ENCODE measurements at places on chromosomes 2 and 18.

DNA sequence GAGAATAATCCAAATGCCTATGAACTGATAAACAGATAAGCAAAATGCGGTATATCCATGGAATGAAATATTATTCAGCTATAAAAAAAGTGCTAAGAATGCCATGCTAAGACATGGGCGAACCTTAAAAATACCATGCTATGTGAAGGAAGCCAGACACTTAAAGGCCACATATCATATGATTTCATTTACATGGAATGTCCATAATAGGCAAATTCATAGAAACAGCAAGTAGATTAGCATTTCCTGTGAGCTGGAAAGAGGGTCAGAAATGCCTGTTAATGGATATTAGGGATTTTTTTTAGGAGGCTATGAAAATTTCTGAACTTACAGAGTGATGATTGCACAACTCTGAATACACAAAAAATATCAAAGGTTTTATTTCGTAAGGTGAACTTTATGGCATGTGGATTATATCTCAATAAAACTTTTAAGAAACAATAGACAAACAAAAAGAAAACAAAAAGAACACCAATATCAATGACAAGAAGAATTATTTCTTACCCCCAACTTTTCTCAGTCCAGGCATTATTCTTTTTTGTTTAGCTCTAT, 1207.7 kb downstream of the SUCLG1 start:
- no peak for DNase-seq

GRCh38 chr2:28318023-28318422, 74.6 kb upstream of the FOSL2 start:
- no peak for DNase-seq

GRCh38 chr2:115460008-115460407, 1017.6 kb downstream of the DPP10 start:
- no peak for DNase-seq

- no peak for DNase-seq
These were observed 571 bp downstream of the EEF1B2 start for GRCh38 chr2:206160125-206160806.

GRCh38 chr2:172097557-172098131, 5.1 kb downstream of the DLX2 start:
- DNase-seq, result no peak

- no peak for DNase-seq
These were observed 111.8 kb downstream of the EHBP1 start for GRCh38 chr2:62817348-62817747.

DNA sequence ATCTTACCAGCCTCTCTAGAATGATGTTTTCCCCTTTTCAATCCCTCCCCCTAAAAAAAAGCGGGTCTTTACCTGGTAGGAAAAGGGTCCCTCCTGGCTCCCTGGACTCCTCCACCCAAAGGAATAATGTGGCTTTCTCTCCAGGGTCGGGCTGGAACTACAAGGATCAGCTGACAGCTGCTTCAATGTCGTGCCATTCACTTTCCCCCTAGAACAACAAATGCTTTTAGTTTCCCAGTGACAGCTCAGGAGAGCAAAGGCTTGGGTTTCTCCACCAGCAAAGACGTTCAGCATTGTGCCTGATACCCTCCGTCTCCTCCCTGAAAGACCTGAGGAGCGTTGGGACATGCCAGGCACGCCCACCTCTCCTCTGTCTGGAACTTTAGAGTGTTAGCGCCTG, 173.8 kb upstream of the SIX3 start:
- no peak for DNase-seq

GRCh38 chr2:217193431-217194340, 333.8 kb upstream of the TNP1 start:
- DNase-seq, result no peak

GRCh38 chr18:79801217-79801616, 3.5 kb downstream of the KCNG2 start:
- no peak for DNase-seq

DNA sequence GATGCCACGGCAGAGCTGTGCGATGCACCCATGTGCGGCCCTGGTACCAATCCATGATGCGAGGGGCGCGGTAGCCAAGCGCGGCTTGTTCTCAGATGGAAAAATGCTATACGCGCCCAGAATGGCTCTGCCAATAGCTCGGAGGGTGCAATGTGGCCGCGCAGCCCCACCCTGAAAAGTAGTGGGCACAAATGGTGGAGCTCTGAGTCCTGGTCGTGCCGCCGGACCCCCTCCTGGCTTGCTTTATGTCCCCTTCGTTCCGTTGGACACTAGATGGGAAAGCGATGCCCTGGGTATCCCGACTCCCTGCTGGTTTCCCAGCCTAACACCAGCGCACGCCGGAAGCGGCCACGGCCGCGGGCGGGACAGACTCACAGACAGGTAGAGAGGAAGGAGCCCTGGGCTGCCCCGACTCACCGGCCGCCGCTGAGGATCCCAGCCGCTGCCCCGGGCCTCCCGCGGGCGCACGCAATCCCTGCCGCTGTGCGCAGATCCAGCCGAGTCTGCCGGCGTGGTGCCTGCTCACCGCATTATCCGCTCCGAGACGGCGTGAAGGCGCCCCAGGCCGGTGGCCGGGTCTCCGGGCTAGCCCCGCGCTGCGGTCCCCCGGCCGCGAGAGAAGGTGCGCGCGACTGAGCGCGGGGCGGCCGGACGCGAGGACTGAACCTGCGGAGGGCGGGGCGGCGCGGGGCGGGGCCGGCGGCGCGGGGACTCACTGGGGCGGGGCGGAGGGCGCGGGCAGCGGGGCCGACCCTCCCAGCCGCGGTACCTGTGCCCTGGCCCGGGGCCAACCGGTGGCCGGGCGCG, at the start of gene CDC42EP3:
TSS of gene CDC42EP3 (minus strand) at position 634 of the 807 bp plus-strand sequence. CDS start 25,055 bp downstream, outside the sequence.
- no peak for DNase-seq

GRCh38 chr18:50935493-50936191, 32.2 kb upstream of the ELAC1 start:
- DNase-seq, result no peak

- DNase-seq, result peak; percentile 32
These were observed 364.4 kb downstream of the ZNF521 start for GRCh38 chr18:24987303-24988252.

- no peak for DNase-seq
These were observed 232.9 kb downstream of the RBM43 start for GRCh38 chr2:151028691-151029176.

- no peak for DNase-seq
These were observed 275.7 kb upstream of the FN1 start for GRCh38 chr2:215711471-215712034.

DNA sequence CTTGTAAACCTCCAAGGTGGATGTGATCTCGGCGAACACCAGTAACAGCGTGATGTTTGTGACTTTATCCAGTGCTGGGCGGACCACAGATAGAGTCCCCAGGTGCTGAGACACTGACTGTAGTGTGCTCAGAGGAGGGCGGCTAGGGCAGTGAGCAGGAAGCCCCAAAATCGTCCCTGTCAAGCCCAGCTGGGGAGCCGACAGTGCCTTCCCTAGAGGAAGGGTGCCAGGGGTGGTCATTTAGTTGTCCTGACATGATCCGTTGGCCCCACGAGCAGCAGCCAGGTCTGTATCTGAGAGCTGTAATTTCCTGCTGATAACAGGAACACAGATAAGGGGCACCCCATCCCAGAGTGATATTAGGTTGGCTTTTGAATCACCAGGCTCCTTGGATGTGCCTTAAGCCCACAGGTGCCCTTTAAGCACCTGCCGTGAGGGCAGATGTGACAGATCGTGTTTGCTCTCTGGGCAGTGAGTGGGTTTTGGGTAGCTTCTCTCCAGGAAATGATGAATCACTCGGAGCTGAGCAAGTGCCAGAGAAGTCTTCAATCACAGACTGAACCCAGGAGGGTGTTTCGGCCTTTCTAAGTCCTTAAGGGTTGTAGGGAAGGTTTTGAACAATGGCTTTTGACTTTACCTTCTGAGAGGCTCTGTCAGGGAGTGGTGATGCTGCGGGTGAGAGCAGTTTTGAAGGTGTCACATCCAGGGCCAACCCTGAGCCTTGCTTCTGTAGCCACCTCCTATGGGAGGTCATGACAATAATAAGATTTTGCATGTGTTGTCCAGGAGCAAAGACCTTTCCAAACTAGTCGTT, 7.7 kb downstream of the LPIN1 start:
- no peak for DNase-seq

GRCh38 chr2:219368690-219369191, 19.0 kb downstream of the DNPEP start:
- DNase-seq, result peak; percentile 71

DNA sequence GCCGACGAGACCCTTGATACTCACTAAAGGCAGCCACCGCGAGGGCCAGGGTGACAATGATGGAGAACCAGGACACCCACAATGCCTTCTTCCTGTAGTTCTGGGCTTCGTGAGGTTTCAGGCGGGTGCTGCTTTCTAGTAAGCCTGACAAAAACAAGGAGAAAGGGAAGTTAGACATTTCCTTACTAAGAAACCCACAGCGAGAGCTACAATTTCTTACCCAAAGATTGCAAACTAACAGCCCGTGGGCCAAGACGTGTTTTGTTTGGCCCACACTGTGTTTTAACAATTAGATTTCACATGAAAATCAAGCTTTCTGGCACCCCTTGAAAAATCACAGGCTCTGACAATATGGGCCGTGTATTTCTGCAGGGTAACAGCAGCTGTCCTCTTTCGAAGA, 5.6 kb downstream of the TMEM163 start:
- DNase-seq, result no peak

- no peak for DNase-seq
These were observed 191.0 kb upstream of the FN1 start for GRCh38 chr2:215626812-215627281.

DNA sequence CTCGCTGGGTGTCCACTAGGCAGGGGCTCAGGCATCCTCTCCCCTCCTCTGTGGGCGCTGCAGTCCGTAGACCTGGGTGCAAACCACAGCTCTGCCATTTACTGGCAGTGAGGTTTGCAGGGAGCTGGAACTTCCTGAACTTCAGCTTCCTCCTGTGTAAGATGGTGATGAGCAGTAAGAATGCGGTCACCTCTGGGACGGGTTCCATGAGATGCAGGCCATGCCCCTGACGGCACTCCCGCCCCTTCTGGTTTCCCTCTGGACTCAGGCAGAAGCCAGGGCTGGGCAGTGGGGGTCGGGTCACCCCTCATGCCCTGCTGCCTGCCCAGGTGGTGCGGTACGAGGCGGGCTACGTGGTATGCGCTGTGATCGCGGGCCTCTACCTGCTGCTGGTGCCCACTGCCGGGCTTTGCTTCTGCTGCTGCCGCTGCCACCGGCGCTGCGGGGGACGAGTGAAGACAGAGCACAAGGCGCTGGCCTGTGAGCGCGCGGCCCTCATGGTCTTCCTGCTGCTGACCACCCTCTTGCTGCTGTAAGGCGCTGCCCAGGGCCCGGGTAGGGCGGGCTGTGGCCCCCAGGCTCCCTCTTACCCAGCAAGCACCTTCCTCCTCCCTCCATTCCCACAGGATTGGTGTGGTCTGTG, 1.5 kb downstream of the PROM2 start:
- DNase-seq, result no peak

- DNase-seq, result no peak
These were observed 159.2 kb upstream of the ID2 start for GRCh38 chr2:8522687-8523086.

GRCh38 chr2:113240915-113241911, 37.5 kb downstream of the PAX8 start:
- peak; percentile 93 for DNase-seq

DNA sequence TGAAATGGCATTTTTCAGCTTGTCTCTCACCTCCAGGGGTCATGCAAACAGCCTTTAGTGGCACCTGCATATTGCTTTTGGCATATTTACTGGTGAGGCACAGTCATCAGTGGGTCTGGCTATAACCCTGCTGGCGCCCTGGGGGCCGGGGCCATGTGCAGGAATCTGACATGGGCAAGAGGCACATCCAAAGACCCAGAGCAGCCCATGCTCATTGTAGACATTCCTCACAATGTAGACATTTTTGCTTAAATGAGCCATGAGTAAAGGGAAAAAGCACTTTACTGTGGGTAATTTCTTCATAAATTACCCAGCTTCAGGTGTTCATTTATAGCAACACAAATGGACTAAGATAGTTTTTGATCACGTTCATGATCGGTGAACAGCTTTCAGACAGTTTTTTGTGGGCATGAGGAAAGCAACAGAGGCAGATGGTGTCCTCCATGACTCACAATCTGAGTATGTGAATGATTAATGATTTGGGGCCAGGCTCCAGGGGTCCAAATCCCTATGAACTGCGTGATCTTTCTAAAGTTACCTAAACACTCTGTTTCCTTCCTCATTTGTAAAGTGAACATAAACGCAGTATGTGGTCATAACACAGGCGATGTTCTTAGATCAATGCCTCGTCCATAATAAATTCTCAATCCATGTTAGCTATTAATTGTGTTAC, 85.8 kb downstream of the LIPG start:
- no peak for DNase-seq

- no peak for DNase-seq
These were observed 84.9 kb upstream of the MRPS9 start for GRCh38 chr2:104952976-104953375.

- DNase-seq, result no peak
These were observed 38.6 kb downstream of the RAMP1 start for GRCh38 chr2:237898057-237898414.

GRCh38 chr2:213238753-213239495, 45.3 kb upstream of the SPAG16 start:
- DNase-seq, result peak; percentile 36

DNA sequence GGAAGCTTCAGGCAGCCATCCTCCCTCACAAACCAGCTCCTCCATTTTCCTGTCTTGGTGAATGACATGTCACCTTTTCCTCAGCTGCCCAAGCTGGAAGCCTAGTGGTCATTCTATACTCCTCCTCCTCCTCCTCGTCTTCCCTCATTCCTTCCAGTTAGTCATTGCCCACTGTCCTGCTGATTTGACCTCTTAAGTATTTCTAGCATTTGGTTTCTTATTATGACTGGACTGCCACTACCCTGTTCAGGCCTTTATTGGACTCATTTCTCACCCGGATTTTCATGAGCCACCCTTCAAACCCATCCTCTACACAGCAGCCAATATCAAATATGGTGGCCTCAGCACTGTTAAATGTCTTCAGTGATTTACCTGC, 21.9 kb upstream of the MGAT5 start:
- DNase-seq, result no peak

DNA sequence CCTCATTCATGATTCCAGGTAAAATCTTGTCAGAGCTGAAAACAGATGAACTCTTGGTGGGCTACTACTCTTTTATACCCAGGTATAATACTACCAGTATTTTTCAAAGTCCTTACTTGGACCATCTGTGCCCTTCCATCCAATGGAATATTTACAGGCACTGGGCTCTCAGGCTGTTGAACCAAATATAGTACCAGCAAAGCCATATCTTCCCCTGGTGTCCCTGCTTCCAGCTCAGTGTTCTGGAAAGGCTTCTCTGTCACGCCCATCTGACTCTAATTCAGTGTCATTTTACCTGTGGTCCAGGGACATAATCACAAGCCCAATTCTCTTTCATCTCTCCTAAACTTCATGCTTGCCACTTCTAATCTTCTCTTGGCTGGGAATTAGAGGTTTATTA, 119.2 kb upstream of the STK17B start:
- no peak for DNase-seq

DNA sequence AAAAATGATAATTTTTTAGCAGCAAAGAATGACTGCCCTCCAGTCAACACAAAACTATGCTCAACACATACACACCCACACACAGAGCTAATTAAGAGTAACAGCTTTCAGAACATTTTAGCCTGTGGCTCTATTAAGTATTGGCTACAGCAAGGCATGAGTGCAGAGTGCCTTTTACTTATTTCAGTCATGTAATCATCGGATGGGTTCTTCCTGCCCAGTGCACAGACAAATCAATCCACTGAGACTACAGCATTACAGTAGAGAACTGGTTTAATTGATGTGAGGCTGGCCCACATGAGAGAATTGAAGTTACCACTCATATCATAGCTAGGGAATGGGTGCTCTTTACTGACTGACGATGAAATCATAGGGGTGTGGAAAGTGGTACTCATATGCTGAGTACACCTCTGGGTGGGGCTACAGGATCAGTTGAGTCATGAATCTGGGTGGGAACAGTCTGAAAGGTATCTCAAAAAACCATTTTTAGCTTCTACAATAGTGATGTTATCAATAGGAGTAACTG, 241.0 kb downstream of the FSIP2 start:
- DNase-seq, result no peak

Measured in AG09319 (cell line).